ENCODE measurements at places on chromosomes 6 and 20.
A peak's percentile ranks its signal among the peaks of the same experiment; 100 is the strongest.

- peak; percentile 94 for DNase-seq
Measured at GRCh38 chr6:108559097-108559883, 1.4 kb upstream of the FOXO3 start.

DNA sequence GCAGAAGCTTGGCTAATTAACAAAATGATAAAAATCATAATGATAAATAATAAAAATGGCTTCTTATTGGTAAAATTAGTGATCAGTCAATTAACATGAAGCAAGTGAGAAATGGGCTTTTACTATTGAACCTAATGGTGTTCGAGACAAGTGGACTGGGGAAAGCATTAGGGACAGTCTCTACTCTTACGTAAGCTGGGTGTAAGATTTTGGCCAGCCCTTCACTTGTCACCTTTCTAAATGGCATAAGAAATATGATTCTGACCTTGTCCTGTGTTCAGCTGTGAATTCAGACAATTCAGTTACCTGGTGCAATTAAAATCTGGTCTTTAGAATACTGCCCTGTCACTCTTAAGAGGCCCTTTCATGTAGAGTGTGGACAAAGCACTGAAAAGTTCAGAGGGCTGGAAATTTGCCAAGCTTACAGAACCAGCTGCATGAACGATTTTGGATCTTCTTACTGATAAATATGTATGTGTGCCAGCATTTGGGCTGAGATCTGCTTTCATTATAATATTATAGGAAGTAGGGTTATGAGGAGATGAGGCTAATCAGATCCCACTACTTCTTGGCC, 115.9 kb downstream of the QRSL1 start:
- DNase-seq, result no peak

DNA sequence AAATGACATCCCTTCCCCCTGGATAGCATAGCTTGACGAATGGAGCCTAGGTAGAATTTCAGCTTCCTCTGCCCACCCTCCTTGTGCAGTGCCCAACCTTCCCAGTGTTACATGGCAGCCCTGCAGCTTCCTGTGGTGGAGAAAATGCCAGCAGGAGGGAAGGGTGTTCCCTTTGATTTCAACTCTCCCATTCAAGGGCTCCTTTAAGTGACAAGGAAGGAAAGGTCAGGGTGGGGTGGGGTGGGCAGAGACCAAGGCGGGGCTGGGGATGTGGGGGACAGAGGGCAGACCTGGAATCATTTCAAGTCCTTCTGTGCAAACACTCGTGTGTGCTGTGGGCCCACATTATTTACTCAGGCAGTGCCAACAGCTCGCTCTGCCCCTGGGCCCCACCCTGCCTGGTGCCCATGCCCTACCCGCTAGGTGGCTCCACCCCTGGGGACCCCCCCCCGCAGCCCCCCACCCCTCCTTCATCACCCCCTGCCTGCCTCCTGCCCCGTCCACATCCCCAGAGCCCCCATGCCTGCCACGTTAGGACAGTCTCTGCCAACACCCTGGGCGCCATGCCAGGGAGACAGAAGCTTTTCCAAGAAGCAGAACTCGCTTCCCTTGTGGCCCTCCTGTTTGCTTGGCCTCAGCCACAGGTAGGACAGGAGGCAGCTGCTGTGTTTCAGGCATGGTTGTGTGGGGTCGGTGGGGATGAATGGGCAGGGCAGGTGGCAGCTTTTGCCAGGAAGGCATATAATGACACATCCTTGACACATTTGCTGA, 9.4 kb downstream of the SPDEF start:
- peak; percentile 71 for DNase-seq

DNA sequence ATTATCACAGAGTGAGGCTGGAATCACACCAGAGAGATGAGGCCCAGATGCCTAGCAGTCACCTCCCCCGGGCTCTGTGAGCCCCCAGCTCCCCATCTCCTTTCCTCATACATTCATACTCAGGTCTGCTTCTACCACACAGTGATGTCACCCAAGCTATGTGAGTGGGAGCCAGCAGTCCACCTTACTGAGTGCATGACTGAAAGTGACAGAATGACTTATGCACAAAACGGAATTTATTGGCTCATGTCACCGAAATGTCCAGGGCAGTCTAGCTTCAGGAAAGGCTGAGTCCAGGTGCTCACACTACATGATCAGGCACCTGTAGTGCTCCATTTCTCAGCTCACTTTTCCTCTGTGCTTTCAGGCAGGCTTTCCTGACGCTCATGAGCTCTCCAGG, 36.7 kb upstream of the CCN6 start:
- no peak for DNase-seq

DNA sequence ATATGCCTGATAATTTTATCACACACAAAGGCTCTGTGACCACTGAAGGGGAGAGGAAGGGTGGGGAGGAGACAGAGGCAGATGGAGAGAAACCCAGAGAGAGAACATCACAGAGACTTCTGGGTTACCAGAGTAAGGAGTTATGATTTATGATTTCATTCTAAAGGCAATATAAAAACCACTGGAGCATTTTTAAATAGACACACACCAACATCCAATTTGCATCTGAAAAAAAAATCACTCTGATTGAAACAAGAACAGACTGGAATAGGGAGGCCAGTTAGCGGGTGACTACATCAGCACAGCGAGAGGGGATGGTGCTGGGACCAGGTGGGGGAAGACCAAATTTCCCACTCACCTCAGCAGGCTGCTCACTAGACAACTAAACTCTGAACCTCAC, 104.8 kb downstream of the AGPAT4 start:
- DNase-seq, result no peak

DNA sequence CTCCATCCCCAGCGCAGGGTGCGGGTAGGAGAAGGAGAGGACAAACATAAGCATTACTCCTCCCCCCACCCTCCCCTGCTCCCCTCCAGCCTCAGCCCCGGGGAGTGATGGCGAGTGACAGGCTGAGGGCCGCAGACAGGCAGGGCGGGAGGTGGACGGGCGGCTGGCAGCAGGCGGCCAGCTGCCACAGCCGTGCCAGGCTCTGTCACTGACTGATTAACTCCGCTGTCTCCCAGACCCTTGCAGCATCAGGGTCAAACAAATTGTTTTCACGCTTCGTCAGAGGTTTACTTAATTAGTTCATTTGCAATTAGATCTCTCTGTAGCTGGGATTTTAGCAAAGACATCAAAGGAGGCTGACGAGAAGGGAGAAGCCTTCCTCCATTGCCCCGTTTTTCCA, 41.9 kb downstream of the FOXP4 start:
- no peak for DNase-seq

GRCh38 chr6:163001330-163001729, 273.6 kb downstream of the PACRG start:
- DNase-seq, result no peak

DNA sequence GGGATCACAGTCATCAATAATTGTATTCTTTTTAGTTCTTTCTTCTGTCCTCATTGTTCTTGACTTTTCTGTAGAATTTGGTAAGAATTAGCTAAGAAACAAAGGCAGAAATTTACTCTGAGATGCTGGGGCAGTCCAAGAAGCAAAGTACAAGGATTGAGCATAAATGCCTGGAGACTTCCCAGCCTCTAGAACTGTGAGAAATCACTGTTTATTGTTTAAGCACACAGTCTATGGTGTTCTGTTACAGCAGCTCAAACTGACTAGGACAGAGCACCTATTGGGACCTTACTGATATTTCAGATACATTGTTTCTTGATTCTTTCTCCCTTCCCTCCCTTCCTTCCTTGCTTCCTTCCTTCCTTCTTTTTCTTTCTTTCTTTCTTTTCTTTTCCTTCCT, 192.7 kb upstream of the SLC35B3 start:
- no peak for DNase-seq

GRCh38 chr20:57652606-57653545, 32.6 kb upstream of the ZBP1 start:
- DNase-seq, result no peak

DNA sequence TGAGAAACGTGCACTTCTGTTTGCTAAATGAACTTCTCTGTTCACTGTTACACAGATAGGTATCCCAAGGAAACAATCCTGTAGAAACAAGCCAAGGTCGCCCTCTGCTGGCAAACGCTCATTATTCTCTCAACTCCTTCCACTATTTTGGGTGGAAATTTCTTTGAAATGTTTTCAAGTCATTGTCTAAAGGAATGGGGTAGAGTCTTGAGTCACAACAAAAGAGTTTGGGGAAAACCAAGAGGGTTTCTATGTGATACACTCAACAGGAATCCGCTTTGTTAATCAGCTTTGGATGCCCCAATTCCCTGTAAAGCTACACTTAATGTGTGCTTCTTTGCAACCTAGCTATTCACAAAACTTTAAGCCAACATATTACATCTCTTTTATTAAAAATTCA, 4.6 kb upstream of the RAE1 start:
- peak; percentile 75 for DNase-seq

DNA sequence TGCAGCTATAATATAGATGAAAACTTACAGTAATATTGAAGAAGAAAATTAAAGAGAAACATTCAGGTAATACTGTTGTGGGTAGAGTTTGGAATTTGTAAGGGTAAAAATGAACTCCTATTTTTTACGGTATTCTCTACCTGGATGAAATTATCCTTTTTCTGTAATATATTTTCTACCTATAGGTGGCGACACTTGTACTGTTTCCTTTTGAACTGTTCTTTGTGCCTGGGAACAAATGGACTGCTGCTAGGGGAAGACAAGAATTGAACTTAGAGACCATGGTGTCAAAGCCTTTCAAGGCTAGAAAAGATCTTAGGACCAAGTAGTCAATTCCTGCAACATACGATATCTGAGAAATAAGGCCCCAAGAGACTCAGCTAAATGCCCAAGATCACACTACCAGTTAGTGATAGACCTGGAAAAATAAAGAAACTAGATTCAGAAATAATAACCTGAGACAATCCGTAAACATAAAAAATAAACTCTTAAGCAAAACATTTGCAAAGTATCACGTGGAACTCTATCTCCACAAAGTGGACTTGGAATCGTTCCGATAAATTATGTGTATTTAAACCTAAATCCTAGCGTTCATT, 383.8 kb downstream of the TFAP2A start:
- no peak for DNase-seq

DNA sequence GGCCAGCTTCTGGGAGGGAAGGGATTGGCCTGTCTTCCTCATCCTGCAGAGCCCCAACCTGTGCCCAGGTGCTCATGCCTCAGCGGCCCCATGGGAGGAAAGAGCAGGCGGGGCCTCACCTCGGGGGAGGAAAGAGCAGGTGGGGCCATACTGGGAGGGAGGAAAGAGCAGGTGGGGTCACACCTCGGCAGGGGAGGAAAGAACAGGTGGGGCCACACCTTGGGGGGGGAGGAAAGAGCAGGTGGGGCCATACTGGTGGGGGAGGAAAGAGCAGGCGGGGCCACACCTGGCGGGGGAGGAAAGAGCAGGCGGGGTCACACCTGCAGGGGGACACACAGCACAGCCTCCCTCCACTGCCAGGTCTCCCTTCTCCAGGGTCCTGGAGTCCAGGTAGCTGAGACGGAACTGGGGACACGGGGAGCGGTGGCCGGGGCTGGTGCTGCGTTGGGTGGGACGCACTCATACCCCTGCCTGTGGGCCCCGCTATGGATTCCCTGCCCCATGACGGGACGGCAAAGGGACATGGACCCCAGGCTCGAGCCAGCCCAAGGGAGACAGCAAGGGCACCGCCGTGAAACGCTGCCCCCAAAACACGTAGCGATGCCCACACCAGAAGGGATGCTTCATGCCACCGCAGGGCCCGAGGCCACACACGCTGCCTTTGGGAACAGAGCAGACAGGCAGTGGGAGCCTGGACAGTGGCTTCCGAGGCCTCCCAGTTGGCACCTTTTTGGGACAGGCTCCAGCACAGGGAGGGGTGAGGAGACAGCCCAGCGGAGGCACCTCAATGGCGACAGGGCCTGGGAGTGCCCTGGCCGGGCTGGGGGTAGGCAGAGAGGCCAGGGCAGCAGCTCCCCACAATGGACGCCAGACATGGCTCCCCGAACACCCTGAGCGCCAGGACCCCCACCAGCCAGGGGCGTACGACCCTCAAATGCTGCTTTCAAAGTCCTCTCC, 43.3 kb upstream of the CHRNA4 start:
- no peak for DNase-seq

DNA sequence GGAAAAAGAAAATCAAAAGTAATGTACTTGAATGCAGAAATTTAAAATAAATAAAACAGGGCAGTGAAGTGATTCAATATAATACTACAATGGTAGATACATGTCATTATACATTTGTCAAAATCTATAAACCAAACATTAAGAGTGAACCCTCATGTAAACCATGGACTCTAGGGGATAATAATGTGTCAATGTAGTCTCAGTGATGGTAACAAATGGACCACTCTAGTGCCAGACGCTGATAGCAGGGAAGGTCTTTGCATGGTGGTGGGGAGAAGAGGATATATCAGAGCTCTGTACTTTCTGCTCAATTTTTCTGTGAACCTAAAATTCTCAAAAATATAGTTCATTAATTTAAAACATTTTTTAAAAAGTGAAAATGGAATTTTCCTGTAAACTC, 19.8 kb upstream of the STXBP5 start:
- DNase-seq, result no peak

DNA sequence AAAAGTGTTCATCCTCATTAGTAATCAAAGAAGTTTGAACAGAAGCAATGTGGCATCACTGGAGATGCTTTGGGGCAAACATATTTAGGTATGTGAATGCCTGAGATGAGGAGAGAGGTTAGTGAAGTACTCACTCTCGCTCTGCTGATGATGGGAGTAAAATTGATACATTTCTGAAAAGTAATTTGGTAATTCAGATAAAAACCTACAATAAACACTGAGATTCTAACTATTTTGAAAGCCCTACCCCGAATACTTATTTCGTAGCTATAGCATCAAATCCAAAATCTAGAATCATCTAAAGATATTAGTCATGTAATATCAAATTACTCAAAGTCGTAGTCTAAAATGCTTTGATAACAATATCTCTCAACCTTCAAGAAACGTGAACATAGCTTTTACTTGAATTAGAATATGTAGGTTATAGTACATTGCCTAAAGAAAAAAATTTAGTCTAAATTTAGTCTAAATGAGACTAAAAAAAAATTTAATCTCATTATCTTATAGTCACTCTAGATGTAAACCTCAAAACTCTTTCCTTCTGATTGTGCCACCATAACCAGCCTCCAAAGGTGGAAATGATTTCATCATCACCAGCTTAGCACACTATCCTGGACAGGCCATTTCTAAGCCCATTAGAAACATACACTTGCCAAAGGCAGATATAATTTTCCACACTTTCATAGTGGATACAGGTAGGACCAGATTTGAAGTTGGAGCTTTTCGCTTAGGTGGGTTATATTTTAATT, 232.5 kb upstream of the TAB2 start:
- no peak for DNase-seq

DNA sequence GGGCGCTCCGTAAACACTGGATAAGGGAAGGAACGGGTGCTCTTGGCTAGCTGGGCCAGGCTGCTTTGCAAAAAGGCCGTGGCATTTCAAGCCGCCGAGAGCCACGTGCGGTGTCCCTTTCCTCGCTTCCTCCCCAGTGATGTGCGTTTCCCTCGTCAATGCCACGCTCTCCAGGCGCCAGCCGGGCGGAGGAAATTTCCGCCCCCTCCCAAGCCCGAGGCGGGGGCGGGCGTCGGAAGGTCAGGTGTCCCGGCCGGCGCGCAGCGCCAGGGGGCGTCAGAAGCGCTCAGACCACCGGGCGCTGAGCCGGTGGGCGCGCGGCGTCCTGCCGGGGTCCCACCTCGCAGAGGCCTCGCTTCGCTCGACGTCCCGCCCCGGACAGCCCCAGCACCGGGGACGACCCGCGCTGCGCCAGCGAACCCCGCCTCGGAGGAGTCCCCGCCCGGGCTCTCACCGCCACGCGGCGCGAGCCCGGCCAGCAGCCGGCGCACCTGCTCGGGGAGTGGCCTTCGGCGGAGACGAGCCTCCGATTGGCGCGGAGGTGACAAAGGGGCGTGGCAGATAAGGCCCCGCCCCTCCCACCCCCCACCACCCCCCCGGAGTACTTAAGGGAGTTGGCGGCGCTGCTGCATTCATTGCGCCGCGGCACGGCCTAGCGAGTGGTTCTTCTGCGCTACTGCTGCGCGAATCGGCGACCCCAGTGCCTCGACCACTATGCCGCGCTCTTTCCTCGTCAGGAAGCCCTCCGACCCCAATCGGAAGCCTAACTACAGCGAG, at the start of gene SNAI1:
SNAI1 (plus strand) TSS at position 635 of the 777 bp plus-strand sequence; CDS start at position 715, 80 bp downstream.
- DNase-seq, result peak; percentile 80
